ENCODE measurements at places on chromosomes 4 and X.

- no peak for DNase-seq
Observed at GRCh38 chr4:115852767-115853091, 739.3 kb upstream of the NDST4 start.

DNA sequence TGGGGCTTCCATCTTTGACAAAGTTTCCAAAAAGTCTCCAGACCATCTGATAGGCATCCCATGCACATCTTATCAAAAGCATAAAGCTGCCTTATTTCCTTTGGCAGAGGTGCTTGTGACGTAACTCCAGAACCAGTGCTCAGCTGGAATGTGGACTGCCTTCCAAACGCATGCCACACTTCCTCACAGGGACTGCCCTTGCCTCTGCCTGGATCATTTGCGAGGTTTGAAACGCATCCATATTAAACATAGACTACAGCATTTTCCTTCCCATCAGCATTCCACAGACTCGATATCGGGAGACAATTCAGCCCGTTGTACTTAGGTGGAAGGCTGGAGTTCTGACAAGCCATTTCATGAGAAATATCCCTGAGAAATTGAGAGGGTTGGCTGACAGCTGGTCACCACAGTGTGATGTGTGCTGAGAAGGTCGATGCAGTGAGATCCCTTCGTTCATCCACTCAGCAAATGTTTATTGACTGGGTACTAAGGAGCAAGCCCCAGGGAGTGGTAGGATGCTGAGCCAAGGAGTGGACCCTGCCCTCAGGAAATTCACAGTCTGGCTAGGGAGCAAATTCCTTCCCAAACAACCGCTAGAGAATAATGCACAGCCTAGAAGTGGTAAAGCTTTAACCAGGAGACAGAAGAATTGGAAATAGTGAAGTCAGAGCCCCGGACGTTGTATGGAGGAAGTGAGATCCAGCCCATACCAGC, 376.0 kb downstream of the BCOR start:
- DNase-seq = no peak

DNA sequence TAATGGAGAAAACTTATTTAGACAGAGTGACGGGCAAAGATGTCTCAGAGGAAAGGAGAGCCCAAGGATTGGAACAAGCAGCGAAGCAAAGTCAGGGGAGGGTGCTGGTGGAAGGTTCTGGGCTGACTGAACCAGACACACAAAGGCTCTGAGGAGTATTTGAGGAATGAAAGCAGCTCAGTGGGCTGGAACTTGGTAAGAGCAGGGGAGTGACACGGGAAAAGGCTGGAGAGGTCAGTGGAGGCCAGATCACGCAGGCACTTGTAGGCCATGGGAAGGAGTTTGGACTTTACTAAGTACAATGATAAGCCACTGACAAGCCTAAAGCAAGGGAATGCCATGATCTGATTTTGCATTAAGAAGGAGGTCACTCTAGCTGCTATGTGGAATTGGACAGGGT, 71.4 kb downstream of the TSC22D3 start:
- no peak for DNase-seq

DNA sequence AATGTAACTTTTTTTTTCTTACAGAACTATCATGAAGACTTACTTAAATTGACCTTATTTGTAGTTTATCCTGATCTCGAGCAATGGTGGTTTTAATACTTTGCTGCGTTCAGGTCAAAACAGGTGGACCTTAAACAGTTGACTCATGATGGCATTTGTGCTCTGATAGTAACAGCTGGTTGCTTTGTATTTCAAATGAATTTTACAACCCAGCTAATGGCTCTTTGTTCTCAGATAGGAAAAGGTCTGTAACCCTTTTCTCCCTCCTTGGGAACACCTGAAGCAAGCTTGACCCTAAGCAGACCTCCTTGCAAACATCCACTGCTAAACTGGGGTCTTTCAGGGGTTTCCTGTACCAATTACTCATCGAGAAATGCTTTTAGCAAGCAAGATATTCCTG, 79.2 kb downstream of the F11 start:
- no peak for DNase-seq

DNA sequence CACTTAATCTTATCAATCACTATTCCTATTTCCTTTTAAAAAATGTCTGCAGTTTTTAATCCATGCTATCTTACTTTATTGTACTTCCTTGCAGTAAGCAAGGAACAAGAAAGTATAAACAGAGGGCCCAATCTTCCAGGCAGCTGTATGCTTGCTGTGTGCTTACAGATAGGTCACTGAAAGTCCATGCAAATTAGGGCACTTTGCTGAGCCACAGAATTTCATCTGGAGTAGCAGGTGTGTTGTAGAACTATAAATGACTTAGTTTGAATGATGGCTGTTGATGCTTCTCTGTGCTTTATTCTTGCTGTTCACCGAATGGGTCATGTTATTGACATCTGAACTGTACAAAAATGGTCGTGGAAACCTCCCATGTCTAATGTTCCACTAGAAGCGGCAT, 154.6 kb downstream of the ATOH1 start:
- no peak for DNase-seq

DNA sequence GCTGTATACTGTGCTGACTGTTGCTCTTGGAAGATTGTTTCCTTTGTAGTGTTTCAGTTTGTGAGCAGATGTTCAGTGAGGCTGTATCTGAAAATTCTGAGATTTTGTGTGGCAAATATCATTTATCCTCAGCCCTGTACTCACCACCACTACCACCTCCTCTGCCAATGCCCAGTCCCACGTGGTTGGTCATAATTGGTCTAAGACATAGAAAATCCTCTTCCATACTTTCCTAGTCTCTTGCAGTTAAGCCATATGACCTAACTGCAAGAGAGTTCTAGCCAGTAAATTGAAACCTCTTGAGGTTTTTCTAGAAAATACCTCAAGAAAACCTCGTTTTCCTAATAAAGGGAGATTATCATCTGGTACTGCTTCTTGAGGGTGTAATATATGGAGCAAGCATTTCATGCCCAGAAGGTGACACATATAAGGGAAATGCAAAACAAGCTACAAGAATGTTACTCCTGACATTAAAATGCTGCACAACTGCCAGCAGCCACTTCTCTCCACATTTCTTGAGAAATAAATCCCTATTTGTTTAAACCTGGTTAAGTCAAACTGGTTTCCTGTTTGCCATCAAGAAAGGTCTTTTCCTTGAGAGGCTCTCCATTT, 32.8 kb downstream of the ABCE1 start:
- no peak for DNase-seq

- no peak for DNase-seq
Observed at GRCh38 chr4:7983296-7983695, 43.6 kb upstream of the AFAP1 start.

Data from stimulated activated CD4-positive, alpha-beta T cell treated with anti-CD3 and anti-CD28 coated beads, TNF-alpha, amount 100 ng/mL, for 48 hours (primary cell).